K562 (cell line): ENCODE measurements at places on chromosomes 5 and 9.
A peak's percentile ranks its signal among the peaks of the same experiment; 100 is the strongest.

- no peaks in the 10 kb centered on the region for H3K27me3 ChIP-seq
- H3K4me1 ChIP-seq = no peaks in the 10 kb centered on the region
- H3K4me3 ChIP-seq = no peak overlapping the region
- DNase-seq = no peak
- H3K36me3 ChIP-seq = no peaks in the 10 kb centered on the region
- H3K27ac ChIP-seq = no peak overlapping the region
Measured at GRCh38 chr5:144308174-144308573, 137.5 kb downstream of the KCTD16 start.

DNA sequence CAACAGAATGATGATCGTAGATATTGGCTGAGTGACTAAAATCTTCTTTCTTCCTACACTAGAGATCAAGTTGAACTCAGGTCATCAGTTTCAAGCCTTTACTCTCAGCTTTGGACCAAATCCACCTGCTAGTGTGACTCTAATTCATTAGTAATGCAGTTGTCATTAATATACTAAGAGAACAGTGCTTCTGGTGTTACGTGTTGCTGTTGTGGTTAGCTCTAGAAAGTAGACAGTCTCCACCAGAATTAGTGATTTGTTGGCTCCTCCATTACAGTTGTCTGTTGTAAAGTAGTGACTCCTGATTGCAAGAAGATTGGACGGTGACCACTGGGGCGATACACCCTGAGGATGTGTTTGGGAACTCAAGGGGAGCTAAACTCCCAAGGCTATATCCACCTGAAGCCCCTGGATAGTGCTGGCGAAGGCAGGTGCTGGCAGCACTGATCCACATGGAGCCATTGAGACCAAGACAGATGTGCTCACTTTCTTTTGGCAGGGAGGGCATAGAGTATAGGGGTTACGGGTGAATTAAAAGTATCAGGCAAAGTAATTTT, 3.1 kb downstream of the CAMK4 start:
- peaks cover 9% of the 10 kb centered on the region; the same call in 2 of the 3 replicates for H3K27me3 ChIP-seq
- no peak for DNase-seq
- no peak overlapping the region for H3K4me3 ChIP-seq
- H3K27ac ChIP-seq = no peak overlapping the region
- peaks cover 14% of the 10 kb centered on the region for H3K4me1 ChIP-seq
- H3K36me3 ChIP-seq = no peaks in the 10 kb centered on the region

GRCh38 chr5:14107536-14107935, 35.6 kb upstream of the TRIO start:
- DNase-seq = no peak
- H3K4me3 ChIP-seq = no peak overlapping the region
- no peaks in the 10 kb centered on the region for H3K4me1 ChIP-seq
- H3K36me3 ChIP-seq = no peaks in the 10 kb centered on the region

GRCh38 chr5:80761966-80762365, 107.2 kb upstream of the DHFR start:
- H3K27ac ChIP-seq = no peak overlapping the region
- DNase-seq = no peak
- no peaks in the 10 kb centered on the region for H3K27me3 ChIP-seq
- peaks cover 10% of the 10 kb centered on the region for H3K36me3 ChIP-seq
- H3K4me3 ChIP-seq = no peak overlapping the region

DNA sequence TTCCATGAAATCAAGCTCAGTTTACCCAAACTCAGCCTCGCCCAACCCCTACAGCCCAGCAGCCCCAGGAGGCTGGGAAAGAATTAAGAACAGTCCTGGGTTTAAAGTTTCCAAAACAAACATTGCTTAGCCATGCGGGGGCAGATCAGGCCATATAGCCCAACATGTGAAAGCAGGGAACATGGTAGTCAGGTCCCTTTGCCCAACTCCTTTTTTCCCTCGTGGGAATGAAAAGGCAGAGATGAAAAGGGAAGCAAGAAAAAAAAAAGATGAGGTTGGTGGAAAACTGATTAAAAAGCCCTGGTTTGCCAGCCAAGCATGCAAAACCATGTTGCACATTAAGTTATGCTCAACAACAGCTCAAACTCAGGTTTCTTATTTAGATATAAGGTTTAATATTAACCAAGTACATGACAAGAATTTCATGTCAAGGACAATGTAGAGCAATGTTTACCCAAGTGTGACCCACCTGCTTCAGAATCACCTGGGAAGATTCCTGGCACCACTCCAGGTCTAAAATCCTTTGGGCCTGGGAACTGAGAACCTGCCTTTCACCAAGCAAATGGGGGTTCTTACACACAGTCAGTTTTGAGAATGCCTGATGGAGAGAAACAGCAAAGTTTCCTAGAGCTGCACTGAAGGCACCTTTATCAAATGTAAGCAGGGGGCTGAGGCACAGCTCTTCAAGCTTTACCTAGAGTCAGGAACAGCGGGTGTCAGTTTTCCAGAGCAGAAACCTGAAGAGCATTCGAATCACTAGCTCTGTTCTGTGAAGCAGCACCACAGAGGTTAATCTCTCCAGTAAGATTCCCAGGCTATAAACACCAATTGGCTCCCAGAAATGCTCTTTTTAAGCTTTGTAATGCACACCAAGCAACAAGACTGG, 1.7 kb downstream of the FREM1 start:
- H3K27ac ChIP-seq = no peak overlapping the region
- DNase-seq = no peak

GRCh38 chr5:147439254-147439653, 70.6 kb downstream of the DPYSL3 start:
- H3K27ac ChIP-seq = no peak overlapping the region
- no peaks in the 10 kb centered on the region for H3K36me3 ChIP-seq
- H3K4me1 ChIP-seq = no peaks in the 10 kb centered on the region
- H3K4me3 ChIP-seq = no peak overlapping the region
- DNase-seq = no peak

DNA sequence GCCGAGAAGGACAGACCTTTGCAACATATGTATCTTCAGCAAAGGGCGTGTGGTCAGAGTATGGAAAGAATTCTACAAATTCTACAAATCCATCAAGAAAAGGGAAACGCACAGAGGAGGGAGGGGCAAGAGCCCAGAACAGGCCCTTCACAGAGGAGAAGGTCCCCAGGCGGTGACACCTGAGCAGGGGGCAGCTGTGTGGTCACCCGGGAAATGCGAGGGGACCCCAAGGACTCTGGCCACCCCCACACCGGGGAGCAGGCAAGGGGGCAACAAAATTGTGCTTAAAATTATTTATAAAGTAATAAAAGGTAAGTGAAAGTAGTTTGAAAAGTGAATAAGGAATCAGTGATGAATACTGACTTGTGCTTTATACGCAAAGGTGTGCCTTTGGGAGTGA, 17.6 kb downstream of the NACC2 start:
- H3K27ac ChIP-seq = no peak overlapping the region
- H3K4me1 ChIP-seq = no peaks in the 10 kb centered on the region
- H3K4me3 ChIP-seq = no peak overlapping the region
- H3K27me3 ChIP-seq = no peaks in the 10 kb centered on the region
- peaks cover 56% of the 10 kb centered on the region for H3K36me3 ChIP-seq

DNA sequence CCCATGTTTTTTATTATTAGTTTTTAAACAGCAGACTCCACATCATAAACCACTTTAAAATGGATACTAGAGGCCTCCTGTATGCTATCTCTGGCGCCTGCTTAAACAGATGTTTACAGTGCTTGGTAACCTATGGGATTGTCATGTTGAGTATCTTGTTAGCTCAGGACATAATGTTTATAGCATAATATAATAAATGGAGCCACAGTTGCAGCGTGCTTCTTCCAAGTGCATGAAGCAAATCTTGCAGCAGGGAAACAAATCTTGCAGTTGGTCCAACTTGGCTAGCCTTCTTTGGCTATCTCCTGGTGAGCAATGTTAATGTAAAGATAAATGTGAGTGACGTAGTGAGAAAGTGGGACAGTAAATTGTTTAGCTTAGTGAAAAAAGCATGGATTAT, 2.8 kb downstream of the GHR start:
- DNase-seq = no peak
- H3K36me3 ChIP-seq = no peaks in the 10 kb centered on the region
- H3K4me1 ChIP-seq = no peaks in the 10 kb centered on the region
- no peak overlapping the region for H3K4me3 ChIP-seq

DNA sequence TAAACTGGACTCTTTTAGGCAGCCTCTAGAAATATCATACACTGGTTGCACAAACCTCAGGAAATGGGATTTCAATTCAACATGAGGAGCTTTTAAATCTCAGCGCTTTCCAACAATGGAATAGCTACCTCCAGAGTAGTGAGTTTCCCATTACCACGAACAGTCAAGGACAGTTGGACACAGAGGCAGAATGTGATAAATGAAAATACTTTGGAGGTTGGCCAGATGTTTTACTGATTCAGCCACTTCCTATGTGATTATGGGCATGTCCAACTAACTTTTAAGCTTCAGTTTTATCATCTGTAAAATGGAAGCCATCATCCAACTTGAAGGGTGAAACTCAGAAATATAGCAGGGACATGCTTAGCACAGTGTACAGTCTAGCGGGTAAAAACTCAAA, 2.1 kb downstream of the FBXW2 start:
- H3K4me3 ChIP-seq = peak overlapping the region; percentile 82; the same call in 1 of the 2 replicates
- H3K27ac ChIP-seq = peak overlapping the region; percentile 85; the same call in 2 of the 3 replicates
- no peaks in the 10 kb centered on the region for H3K27me3 ChIP-seq
- H3K4me1 ChIP-seq = peaks cover 26% of the 10 kb centered on the region
- peaks cover 58% of the 10 kb centered on the region for H3K36me3 ChIP-seq

DNA sequence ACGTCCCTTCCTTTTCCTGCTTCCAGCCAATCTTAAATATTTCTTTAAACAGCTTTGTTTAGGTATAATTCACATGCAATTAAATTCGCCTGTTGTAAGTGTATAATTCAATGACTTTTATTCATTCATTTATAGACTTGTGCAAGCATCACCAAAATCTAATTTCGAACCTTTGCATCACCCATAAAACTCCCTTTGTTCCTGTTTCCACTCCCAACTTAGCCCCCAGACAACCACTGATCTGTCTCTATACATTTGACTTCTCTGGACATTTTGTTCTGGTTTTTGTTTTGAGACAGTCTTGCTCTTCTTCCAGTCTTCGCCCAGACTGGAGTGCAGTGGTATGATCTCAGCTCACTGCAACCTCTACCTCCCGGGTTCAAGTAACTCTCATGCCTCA, 71.5 kb downstream of the NR6A1 start:
- H3K4me1 ChIP-seq = peaks cover 14% of the 10 kb centered on the region
- H3K4me3 ChIP-seq = no peak overlapping the region
- H3K27me3 ChIP-seq = no peaks in the 10 kb centered on the region
- H3K36me3 ChIP-seq = no peaks in the 10 kb centered on the region; the same call in 2 of the 3 replicates

- DNase-seq = no peak
- no peak overlapping the region for H3K4me3 ChIP-seq
- H3K36me3 ChIP-seq = no peaks in the 10 kb centered on the region
- no peak overlapping the region for H3K27ac ChIP-seq
- H3K4me1 ChIP-seq = no peaks in the 10 kb centered on the region
Measured at GRCh38 chr5:110878115-110878514, 139.3 kb downstream of the SLC25A46 start.
